Stomach (tissue), 19 donors: ENCODE measurements at places on chromosomes 12 and 14. TPM values are rescaled to one million over a fixed set of nuclear protein-coding genes. Genes with fewer than 3 reads are reported as not detected.

DNA sequence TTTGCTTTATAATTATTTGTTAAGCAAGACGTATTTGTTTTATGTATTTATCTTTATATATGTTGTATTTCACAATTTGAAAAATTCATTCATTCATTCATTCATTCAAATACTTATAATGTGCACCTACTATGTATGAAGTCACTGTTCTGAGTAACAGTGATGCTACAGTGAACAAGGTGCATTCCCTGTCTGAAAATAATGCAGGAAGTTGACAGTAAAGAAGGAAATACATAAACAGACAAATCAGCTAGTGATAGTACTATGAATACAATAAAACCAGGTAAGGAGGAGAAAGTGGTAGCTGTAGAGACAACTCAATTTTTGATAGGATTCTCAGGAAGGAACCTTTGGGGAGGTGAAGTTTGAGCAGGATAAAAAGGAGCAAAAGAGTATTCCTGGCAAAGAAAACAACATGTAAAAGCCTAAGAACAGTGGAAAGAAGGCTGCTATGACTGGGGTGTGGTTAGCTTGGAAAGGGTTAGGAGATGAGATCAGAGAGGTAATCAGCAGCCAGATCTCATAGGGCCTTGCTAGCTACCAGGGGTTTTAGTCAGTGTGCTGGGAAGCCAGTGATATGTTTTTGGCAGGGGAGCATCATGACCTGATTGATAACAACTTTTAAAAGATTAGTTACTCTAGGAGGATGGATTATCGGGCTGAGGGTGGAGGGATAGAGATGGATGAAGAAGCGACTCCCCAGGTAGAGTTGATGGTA lies 17.4 kb downstream of the BICDL1 start:
- DNase-seq: no peak

DNA sequence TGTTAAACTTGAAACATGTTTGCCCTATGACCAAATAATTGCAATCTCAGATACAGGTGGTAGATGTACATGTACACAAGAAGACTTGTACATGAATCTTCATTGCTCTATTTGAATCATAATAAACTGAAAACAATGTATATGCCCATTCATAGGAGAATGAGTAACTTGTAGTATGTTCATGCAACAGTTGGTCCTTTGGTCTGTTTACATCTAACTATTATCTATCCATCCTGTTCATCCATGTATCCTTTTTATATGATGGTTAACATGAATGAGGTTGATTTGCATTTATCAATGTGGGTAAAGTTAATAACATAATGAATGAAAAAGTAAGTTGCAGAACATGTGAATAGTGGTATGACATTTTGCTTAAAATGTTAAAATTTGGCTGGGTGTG lies 37.1 kb downstream of the HSD17B6 start:
- DNase-seq: no peak

The GRIN2B gene
- under 0.01 TPM for polyA plus RNA-seq

DNA sequence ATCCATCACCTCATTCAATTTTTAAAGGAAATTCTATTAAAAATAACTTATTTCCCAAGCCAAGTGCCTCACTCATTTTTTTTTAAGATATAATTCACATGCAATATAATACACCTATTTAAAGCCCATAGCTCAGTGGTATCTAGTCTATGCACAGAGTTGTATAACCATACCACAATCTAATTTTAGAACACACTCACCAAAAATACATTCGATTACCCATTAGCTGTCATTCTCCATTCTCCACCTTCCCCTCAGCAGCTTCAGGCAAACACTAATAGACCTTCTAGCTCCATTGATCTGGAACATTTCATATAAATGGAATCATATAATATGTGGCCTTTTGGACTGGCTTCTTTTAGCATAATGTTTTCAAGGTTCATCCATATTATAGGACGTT lies 49.5 kb downstream of the CLMN start:
- no peak for DNase-seq

DNA sequence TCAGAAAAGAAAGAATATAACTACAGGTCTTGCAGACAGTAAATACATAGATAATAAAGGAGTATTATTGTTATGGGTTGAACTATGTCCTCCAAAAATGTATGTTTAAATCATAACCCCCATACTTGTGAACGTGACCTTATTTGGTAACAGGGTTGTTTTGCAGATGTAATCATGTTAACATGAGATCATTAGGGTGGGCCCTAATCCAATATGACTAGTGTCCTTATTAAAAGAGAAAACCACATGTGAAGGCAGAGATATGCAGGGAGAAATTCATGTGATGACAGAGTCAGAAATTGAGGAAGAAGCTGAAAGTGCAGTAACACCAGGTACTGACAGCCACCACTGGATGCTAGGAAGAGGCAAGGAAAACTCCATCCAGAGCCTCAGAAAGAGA lies 29.0 kb downstream of the MAGOHB start:
- DNase-seq: no peak

DNA sequence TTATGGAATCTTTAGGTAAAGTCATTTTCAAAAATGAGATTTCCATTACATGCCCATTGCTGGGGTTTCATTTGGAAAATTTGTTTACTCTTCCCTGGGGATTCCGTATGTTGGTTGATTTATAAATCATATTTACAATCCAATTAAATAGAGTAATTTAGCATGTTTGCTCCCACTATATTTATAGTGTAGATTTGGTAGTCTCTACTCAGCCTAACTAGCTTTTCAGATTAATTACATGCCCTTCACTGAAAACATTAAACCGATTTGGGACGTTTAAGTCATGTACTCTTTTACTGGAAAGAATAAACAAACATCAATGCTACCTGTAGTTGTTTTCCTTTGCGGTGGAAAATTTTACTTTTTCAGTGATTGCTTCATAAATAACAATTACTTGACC lies 10.4 kb downstream of the PAX9 start:
- DNase-seq: no peak

The DBX2 gene
- polyA plus RNA-seq: not detected

DNA sequence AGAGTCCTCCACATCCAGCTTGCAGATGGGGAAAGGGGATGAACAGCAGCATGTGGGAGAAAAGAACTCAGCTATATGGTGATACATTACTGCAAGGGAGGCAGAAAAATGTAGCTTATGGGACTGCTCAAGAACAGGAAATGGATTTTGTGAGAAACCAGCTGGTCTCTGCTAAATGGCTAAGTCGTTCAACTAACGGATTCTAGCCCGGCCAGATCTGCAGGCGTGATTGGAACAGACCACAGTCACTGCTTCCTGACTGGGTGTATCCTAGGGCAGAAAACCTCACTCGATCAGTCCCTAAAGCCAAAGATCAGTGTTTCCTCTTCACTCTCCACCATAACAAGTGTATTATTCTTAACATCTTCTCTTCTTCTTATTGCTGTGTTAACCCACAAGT lies 8.1 kb upstream of the PTGDR start:
- peak; percentile 70 for DNase-seq
